CD4-positive, alpha-beta T cell treated with Interferon alpha-2 for 1 hour (primary cell): ENCODE measurements at places on chromosomes 13 and 19.

GRCh38 chr19:7373862-7374261 is 25.1 kb downstream of the ARHGEF18 start:
- DNase-seq = no peak

GRCh38 chr19:33667141-33667650 is 45.4 kb downstream of the CHST8 start:
- DNase-seq = no peak

DNA sequence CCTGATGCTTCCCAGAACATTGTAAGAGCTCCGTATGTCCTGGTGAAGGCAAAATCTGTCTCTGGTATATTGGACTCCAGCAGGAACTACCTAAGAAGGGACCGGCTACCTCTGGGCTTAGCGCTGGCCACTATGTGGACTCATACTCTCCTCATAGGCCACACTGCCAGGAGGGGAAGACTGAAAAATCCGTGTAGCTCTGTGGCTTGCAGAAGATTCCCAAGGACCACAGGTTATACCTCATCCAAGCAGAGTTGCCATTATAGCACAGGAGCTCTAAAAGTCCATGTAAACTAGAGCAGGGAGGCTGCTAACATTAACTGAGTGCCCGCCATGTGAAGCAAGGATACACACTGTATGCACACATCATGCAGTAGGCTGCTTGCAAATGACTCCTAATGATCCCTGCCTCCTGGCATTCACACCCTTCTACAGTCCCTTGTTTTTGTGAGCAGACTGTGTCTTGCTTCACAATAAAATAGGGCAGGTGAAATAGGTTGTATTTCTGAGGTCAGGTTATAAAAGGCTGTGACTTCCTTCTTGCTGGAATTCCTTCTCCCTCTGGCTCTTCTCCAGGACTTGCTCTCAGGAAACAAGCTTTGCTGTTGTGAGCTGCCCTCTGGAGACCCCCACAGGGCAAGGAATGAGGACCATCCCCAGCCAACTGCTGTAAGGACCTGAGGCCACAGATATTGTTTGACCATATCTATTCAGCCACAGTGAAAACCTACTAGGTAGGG is 192.6 kb upstream of the UBL3 start:
- DNase-seq = no peak

- DNase-seq = no peak
Observed at GRCh38 chr13:32261567-32261966, 53.6 kb downstream of the ZAR1L start.
